ENCODE measurements at places on chromosomes 11 and 22.

- DNase-seq = no peak
Observed at GRCh38 chr11:126186708-126187529, 24.5 kb downstream of the RPUSD4 start.

GRCh38 chr11:65426839-65427690 lies 4.5 kb downstream of the NEAT1 start:
- peak; percentile 72 for DNase-seq

DNA sequence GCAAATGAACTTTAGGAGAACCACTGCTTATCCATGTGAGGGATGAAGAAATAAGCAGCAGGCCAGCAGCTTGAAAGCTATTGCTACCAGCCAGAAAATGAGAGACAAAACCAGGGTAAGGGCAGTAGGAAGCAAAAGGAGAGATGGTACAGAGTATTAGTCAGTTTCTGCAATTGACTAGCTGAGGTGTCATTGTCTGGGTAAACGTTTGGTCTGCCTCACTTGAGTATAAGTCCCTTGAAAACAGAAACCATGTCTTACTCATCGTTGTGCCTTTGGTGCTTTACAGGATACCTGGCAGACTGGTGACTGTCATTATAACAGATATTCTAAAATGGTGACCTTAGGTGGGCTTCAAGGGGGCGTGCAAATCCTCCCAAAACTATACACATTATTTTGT lies 63.9 kb upstream of the USP47 start:
- DNase-seq = no peak

DNA sequence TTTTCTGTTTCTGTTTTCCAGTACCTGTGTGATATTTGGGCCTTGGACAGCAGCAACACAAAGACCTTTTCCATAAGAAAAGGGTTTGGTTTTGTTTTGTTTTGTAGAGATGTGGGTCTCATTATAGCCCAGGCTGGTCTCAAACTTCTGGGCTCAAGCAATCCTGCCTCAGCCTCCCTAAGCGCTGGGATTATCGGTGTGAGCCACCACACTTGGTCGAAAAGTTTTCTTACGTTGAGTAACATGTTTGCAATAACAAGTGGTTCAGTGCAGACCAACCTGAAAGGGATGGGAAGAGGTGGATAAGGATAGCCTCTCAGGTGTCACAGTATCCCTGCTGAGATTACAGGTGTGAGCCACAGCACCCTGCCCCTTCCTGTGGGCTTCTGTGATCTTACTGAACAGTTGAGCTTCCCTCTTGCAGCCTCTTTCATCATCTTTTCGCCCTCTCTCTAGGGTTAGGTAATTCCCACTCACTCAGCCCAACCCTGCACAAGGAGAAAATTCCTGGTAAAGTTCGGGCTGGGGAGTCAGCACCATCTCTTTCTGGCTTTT lies 3.5 kb upstream of the MRPL48 start:
- DNase-seq = no peak

GRCh38 chr11:69327741-69328191 lies 33.8 kb downstream of the MYEOV start:
- no peak for DNase-seq

- DNase-seq = no peak
Observed at GRCh38 chr11:60485987-60486386, 6.6 kb upstream of the MS4A12 start.

GRCh38 chr22:18055619-18056160 lies 22.1 kb upstream of the PEX26 start:
- DNase-seq = no peak

DNA sequence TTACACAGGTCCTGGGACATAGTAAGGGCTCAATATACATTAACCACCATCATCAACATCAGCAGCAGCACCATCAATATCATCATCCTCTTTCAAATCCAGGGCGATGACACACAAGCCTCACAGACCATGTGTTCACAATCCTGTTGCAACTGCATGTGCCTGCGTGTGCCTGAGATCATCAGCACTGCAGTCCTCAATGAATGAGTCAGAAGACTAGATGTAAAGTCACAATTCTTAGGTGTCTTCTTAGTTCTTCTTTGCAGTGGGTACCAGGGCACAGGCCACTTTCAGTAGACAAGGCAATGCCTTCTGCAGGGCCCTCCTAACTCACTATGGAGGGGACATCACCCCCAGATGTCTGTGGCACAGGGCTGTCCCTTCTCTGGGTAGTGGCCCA lies 111.1 kb downstream of the MYO18B start:
- DNase-seq = no peak

DNA sequence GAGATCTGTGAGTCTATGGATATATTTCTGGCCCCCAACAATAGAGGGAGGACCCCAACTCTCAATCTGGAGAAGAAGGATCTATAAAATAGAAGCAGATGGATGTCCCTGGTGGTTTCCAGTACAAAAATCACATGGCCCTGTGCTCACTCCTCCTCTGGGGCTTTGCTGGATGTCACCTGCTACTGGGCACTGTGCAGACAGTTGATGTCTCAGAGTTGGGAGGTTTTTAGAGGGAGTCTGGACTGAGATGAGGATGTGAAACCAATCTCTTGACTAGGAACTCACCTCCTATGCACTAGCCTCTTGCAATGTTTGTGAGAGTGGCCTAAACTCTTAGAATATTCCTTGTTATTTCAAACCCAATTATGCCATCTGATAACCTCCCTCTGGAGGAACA lies 107.2 kb downstream of the SCN3B start:
- no peak for DNase-seq

DNA sequence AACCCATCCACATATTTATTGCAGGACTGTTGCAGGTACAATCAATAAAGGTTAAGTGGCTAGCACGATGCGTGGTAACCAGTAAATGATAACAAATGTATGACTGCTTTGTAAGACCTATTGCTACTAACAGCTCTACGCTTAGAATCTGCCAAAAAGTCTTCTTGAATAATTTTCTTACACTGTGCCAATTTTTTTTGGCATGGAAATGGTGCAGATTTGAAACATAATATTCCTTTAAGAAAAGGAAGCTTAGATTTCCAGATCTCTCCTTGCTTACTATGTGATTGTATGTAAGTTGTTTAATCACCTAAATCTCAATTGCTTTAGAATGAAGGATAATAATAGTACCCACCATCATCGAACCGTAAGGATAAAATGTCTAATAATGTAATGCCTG lies 192.0 kb downstream of the LRRC4C start:
- DNase-seq = no peak

GRCh38 chr22:41481131-41481830 lies 12.4 kb downstream of the ACO2 start:
- DNase-seq = no peak

DNA sequence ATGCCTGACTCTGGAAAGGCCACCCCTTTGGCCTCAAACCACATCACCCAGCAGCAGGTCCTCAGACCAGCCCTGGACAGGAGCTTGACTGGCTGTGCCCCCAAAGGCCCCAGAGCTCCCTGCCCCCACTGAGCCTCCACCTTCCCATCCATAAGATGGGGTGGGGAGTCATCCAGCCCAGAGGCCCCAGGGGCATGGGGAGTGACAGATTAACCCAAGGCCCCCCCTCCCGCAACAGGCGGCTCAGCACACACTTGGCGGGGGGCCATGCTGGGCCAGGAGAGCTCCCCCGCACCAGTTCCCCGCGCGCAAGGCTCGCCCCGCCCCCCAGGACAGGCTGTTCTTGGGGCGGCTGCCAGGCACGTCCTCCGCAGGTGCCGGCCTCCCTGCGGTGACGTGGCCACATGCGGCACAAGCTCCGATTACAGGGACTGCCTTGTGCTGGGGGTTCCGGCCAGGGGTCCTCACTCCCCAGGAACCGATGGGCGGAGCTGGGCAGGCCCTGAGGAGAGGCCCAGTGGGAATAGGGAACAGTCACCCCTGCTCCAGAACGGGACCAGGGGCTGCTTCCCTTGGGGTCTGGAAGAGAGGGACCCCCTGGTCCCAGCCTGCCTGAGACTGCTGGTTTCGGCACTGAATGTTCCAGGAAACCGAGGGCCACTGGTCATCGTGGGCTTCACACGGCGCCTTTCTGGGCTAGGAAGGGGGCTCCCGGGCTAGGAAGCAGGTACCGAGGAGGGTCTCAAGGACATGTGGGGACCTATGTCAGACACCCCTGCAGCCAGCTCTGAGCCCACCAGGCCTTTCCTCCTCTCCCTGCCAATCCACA lies 5.1 kb upstream of the CDKN1C start:
- peak; percentile 54 for DNase-seq

- DNase-seq = peak; percentile 51
Observed at GRCh38 chr11:75371949-75372876, 20.8 kb upstream of the ARRB1 start.

GRCh38 chr11:33930317-33931021 lies 38.6 kb upstream of the LMO2 start:
- peak; percentile 83 for DNase-seq

GRCh38 chr11:82988936-82989627 lies 82.6 kb downstream of the RAB30 start:
- no peak for DNase-seq

DNA sequence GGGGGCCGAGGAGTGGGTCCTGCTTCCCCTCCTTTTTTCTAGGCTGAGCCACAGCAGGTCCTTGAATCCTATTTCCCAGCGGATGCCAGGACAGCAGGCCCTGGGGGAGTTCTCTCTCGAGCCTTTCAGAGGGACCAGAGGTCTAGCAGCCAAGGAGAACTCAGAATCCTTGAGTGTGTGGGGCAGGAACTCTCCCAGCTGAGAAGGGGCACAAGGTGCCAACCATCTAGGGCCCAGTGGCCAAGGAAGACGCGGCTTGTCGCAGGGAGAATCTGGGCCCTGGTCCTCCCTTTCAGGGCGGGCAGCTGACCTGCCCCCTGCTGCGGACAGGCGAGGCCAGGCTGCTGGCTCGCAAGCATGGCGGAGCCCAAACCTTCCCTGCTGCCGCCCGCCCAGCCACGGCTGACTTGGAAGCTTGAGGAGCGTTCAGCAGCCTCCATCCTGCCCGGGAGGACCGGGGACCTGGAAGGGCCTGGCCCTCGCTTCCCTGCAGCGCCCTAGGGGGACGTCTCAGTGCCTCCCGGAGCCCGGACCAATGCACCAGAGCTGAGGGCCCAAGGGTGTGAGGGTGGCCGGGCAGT lies 972 bp upstream of the TSSC4 start:
- peak; percentile 42 for DNase-seq

- no peak for DNase-seq
Observed at GRCh38 chr11:19379465-19379864, 138.7 kb upstream of the E2F8 start.

DNA sequence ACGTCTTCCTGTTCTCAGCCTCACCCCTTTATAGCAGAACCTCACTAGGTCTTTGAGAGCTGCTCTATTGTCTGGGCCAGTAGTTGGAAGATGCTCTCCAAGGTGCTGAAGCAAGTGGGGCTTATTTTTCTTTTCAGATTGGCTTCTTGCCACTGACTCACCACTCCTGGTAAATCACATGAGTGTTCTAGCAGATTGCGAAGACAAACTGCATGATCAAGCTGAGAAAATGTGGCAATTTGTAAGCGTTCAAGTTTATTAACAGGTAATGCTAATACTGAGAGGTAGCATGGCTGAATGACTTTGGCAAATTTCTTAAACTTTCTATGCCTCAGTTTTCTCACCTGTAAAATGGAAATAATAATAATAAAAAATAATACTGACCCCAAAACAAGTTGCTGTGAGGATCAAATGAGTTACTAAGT lies 59.2 kb downstream of the CACNG2 start:
- peak; percentile 91 for DNase-seq

GRCh38 chr11:66412110-66412509 lies 8.7 kb upstream of the NPAS4 start:
- no peak for DNase-seq

DNA sequence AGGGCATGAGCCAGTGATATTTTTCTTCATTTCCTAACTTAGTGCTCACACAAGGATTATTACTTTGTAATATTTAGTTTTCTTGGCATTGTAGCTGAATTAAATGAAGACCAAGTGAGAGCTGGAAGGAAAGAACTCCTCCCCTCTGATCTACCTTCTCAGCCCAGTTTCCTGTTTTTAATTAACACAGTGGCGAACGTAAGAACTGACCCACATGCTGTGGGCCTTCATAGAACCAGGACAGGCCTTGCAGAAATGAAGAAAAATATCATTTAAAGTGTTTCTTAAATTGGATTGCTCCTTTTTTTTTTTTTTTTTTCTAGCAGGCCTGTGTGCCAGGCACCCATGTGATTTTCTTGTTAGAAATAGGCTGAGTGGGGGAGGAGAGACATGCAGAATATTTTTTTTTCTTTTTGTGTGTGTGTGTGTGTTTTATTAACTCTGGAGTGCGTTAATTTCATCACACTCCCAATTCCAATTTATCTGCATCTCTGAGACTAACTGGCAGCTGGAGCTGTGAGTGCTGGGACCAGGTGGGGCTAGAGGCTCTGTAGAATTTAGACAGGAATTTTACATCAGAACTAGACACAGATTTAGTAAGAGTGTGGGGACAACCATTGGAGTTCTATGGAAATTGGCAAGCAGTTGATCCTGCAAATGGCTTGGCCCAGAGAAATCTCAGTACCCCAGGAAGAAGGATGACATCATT lies 320.5 kb downstream of the DDX10 start:
- no peak for DNase-seq

- DNase-seq = no peak
Observed at GRCh38 chr22:22935546-22936157, 48.0 kb downstream of the IGLL5 start.

GRCh38 chr11:117900121-117900648 lies 23.7 kb upstream of the FXYD6 start:
- no peak for DNase-seq

DNA sequence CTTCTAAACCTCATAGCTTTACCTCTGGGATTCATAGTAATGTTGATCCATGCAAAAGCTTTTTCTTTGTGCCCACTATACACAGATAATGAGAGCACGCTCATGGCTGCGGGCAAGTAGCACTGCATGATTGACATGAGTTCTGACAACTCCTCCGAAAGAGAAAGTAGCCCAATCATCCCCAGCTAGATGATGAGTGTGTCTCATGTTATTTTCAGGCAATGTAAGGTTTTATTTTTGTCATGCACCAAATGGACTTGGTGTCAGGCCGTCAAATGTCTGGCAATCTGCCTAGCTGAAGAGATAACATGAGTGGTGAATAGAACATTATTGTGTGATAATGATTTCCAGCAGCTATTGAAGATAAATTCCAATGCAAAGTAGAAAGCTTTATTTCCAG lies 662.6 kb downstream of the NTM start:
- peak; percentile 66 for DNase-seq

GRCh38 chr11:36007127-36007655 lies 63.3 kb downstream of the LDLRAD3 start:
- no peak for DNase-seq

Measured in iris pigment epithelial cell (primary cell).